AG09319 (cell line): ENCODE measurements at places on chromosomes 6 and 20.

DNA sequence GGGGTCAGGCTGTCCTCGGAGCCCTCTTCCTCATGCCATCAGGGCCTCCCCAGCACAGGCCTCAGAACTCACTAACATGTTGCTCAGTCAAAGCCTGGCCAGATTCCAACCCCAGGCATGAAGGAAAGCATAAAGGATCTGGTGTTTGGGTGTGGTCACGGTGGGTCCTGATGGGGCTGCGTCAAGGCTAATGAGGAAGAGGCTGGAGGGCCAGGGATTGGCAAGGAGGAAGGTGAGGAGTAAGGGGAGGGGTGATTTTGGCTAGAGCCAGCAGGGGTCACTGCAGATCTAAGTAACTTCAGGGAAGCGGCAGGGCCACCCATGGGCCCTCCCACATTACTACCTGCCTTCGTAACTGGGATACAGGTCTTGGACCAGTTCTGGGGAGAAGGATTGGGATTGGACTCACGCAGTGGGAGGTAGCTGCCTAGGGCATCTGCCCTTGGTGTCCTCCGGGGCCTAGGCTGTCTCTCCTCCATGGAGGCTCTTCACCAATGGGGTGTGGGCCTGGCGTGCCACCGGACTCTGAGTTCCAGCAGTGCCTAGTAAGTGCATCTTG, 36.2 kb upstream of the MRPS18A start:
- peak; percentile 14 for DNase-seq

DNA sequence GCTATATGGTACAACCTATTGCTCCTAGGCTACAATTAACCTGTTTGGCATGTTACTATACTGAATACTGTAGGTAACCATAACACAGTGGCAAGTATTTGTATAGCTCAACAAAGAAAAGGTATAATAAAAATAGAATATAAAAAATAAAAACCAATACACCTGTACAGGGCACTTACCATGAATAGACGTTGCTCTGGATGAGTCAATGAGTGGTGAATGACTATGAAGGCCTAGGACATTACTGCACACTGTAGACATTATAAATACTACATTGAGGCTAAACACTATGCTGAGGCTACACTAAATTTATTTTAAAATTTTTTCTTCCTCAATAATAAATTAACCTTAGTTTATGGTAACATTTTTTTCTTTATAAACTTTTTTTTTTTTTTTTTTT, 18.6 kb downstream of the ELOVL5 start:
- DNase-seq = no peak

GRCh38 chr6:27168108-27168507, 79.4 kb upstream of the PRSS16 start:
- DNase-seq = no peak

DNA sequence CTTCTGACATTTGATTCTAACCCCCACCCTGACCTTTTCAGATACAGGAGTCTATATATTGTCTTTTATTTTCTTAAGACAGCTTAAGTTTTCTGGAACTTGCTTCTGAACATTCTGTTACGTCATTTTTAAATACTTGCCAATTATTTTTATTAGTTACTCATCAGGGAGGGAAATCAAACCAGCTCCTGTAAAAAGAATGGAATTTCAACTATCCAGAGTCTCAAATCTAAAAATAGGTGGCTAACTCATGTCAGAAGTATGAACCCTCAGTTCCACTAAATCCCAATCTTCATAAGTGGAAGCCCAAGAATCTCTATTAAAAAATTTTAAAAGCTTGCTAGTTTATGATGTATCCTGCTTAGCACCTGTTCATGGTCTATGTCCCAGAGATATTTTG, 900.0 kb downstream of the KIF16B start:
- peak; percentile 28 for DNase-seq

DNA sequence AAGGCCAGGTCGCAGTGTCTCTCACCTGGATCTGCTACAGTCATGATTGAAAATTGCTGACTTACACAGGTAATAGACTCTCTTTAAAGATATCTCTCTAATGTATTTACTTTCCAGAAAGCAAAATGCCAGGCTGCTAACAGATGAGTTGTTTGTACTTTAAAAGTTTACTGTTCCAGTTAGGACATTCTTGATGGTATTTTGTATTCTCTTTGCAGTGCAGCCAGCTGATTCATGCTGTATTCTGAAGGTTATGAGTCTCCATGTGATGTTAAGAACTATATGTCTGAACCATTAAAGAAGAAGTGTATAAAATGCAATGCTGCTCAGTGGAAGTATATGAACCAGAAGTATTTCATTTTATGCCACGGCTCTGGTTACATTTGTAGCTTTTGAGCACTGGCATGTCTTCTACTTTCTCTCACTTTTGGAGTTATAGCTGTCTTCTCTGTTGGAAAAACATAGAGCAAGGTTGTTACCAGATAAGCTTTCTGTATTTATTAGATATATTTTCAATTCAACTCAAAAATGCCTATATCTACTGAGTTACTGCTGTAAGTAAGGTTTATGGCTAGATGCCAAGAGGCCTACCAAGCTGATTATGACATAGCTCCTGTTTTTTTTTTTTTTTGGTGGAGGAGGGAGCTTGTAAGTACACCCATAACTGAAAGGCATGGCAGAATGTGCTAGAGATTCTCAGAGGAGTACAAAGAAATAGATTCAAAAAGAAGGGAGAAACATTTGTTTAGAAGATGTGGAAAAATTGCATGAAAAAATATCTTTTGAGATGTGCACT, 130.5 kb upstream of the MAN1A1 start:
- peak; percentile 22 for DNase-seq
